ENCODE measurements at places on chromosomes 11 and 22. TPM values are rescaled to one million over a fixed set of nuclear protein-coding genes. Genes with fewer than 3 reads are reported as not detected.

The C11orf86 gene
- total RNA-seq = not detected

The P4HA3 gene
- total RNA-seq = 8.1 TPM

The MIAT gene
- 0.32 TPM for total RNA-seq

The GAS2 gene
- not detected for total RNA-seq

The OR4S2 gene
- not detected for total RNA-seq

The CRYAB gene
- 50.5 TPM for total RNA-seq

The KCNA4 gene
- total RNA-seq = 1.1 TPM

Measured in cardiac atrium fibroblast (primary cell).